ENCODE measurements at places on chromosomes 13 and 19. TPM values are rescaled to one million over a fixed set of nuclear protein-coding genes. Genes with fewer than 3 reads are reported as not detected.

CYP4F2 gene
- total RNA-seq, result not detected

WDFY2 gene
- total RNA-seq, result 14.9 TPM

PSG3 gene
- total RNA-seq, result not detected

CAMSAP3 gene
- total RNA-seq, result not detected

ZNF69 gene
- total RNA-seq, result 8.5 TPM

CDC42EP5 gene
- total RNA-seq, result 54.6 TPM

TINCR gene
- total RNA-seq, result not detected

PRTN3 gene
- not detected for total RNA-seq

DNA sequence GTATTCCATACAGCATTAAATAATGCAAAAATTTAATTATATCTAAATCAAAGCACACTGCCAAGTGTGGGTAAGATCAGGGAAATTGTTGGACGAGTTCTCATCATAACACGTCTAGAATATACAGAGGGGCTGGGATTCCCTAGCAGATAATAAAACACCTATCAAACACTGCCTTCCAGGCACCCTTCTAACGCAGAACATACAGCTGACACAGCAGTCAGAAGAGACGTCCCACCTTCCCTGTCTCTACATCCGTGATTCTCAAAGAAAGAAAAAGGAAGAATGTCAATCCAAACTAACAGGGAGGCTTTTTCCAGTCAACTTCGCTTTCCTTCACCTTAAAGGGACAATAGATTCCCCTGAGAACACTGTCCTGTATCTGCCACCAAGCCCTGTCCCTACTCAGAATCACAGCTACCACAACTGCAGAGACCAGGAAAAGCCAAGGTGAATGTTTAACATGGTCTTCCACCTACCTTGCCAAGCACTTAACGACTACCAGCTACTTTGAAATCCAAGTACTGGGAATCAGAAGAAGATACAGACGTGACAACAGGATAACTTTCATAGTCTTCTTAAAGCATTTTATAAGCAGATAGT is 38.5 kb downstream of the TBC1D4 start:
- H3K4me3 ChIP-seq, result no peak overlapping the region
- peaks cover 32% of the 10 kb centered on the region for H3K4me1 ChIP-seq
- H3K27me3 ChIP-seq, result no peaks in the 10 kb centered on the region
- DNase-seq, result no peak

DNA sequence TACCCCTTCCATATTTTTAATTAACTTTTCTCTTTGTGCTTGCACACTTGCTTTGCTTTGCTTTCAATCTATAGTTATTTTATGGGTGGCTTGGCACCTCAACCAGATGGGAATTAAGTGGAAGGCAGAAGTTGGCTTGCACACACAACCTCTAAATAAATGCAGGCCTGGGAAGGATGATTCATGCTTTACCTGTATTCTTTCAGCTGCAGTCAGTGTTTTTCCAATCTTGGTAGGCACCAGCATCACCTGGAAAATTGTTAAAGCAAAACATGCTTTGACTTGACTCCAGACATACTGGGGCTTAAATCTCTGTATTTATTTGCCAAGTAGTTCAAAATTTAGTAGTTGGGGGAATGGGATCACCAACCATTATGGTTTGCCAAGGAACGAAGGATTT is 543.0 kb downstream of the GPC6 start:
- peaks cover 37% of the 10 kb centered on the region for H3K4me1 ChIP-seq
- H3K27ac ChIP-seq, result no peak overlapping the region
- H3K27me3 ChIP-seq, result peaks cover 2% of the 10 kb centered on the region
- no peak for DNase-seq
- H3K36me3 ChIP-seq, result no peaks in the 10 kb centered on the region

DNA sequence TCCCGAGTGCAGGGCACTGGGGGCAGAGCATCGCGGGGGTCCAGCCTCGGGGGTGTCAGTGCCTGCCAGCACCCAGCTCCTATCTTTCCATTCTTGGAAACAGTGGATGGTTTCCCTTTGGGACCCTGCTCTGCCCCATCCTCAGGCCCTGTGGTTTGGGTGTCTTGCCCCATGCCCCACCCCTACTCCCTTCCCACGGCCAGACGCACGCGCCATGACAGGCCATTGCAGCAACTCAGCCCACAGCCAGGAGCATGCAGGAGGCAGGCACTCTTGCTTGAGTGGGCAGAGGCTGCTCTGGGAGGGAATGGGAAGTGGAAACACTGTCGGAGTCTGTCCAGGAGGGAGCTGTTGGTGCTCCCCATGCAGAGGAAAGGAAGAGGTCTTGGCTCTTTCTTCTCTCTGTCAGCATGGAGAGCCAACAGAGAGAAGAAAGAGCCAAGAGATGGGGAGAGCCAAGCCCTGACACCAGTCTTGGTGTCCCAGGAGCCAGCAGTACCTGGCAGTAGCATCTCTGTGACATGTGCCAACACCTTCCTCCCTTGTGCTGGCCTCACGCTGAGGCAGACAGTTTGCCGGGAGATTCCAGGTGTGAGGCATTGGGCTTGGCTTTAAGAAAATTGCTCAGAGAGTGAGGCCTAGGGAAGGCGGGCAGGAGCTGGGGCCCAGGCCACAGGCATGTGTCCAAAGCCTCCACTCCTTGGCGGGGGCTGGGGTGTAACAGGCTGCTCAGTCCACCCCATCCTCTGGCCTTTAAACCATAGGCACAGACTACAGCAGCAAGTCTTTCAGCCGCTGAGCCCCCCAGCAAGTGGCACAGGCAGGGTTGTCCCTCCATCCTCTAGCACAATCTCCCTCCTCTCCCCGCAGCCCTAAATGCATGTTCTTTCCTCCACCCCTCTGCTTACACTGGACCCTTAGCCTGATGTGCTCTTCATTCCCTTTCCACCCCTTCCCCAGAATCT is 86.7 kb upstream of the UQCRFS1 start:
- no peak overlapping the region for H3K27ac ChIP-seq
- H3K36me3 ChIP-seq, result no peaks in the 10 kb centered on the region
- peaks cover 5% of the 10 kb centered on the region for H3K27me3 ChIP-seq
- no peak overlapping the region for H3K4me3 ChIP-seq
- DNase-seq, result no peak

DNA sequence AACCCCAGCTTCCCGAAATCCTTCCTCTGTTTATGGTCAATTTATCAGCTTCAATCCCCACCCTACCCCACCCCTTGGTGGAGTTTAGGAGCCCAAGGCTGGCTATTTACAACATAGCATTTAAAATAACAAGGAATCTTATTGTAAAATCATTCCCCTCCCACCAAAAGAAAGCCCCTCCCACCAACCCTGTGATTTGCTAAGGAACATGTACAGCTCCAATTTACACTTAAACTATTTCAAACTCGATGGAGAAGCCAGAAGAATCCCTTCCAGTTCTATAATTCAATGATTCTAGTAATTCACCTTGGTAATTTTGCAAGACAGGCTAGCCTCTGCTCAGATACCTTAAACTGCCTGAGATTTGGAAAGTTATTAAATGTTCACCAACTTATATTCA is 3.0 kb downstream of the LATS2 start:
- DNase-seq, result no peak
- peak overlapping the region; percentile 90 for H3K4me3 ChIP-seq
- H3K36me3 ChIP-seq, result peaks cover 33% of the 10 kb centered on the region

DNA sequence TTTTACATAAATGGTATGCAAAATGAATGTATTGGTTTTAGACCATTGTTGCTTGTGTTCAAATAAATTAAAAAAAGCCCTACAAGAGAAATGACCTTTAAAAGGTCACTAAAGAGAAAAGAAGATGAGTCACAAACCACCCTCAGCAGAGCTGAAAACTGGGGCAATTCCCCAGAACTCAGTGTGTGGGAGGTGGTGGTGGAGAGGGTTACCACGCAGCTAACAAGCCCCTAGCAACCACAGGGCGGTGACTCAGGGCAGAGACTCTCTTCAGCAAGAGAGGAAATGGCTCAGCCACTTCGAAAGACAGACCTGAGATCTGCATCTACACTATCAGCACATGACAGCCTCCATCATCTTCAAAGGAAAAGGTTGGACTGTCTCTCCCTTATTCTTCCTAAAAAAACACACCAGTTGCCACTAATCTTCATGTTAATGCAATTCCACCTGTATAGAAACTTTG is 29.4 kb upstream of the NDFIP2 start:
- peaks cover 64% of the 10 kb centered on the region for H3K4me1 ChIP-seq
- no peaks in the 10 kb centered on the region for H3K36me3 ChIP-seq
- H3K27ac ChIP-seq, result peak overlapping the region; percentile 96
- peak overlapping the region; percentile 77 for H3K4me3 ChIP-seq

DNA sequence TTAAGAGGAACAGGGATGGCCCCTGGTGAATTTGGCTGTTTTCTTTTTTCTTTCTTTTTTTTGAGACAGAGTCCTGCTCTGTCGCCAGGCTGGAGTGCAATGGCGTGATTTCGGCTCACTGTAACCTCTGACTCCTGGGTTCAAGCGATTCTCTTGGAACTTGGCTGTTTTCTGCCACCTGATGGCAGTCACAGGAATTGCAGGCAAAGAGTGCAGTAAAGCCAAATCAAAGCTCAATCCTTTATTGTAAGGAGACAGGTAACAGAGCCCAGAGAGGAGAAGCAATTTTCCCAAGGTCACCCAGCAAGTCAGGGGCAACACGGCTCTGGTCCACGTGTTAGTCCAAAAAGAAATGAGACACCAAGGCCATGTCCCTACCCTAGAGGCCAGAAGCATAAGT is 6.2 kb downstream of the TINCR start:
- peaks cover 8% of the 10 kb centered on the region for H3K36me3 ChIP-seq
- H3K27ac ChIP-seq, result no peak overlapping the region
- no peak for DNase-seq
- H3K4me3 ChIP-seq, result no peak overlapping the region

DNA sequence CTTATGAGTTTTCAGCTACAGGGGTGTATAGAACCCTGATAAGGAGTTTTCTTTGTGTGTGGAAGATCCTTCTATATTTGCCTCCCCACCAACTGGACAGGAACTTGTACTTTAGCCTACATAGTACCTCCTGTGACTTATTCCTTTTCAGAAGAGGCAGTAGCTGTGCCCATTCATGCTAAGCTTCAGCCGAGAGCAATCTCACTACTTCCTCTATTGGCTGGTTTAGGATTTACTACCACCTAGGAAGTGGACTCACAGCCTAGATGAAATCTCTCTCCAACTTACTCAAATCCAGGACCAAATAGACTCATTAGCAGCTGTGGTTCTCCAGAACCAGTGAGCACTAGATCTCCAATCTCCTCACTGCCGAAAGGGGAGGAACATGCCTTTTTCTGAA is 2.3 kb upstream of the REX1BD start:
- peaks cover 17% of the 10 kb centered on the region for H3K4me1 ChIP-seq
- H3K36me3 ChIP-seq, result peaks cover 8% of the 10 kb centered on the region
- H3K27me3 ChIP-seq, result no peaks in the 10 kb centered on the region
- H3K4me3 ChIP-seq, result no peak overlapping the region
- no peak for DNase-seq

- H3K27me3 ChIP-seq, result peaks cover 20% of the 10 kb centered on the region
- no peak overlapping the region for H3K4me3 ChIP-seq
- H3K36me3 ChIP-seq, result no peaks in the 10 kb centered on the region
Measured at GRCh38 chr19:18785179-18786124, 5.7 kb downstream of the COMP start.

- peaks cover 49% of the 10 kb centered on the region for H3K36me3 ChIP-seq
- no peak for DNase-seq
- H3K27me3 ChIP-seq, result peaks cover 8% of the 10 kb centered on the region
- H3K27ac ChIP-seq, result no peak overlapping the region
- no peak overlapping the region for H3K4me3 ChIP-seq
Measured at GRCh38 chr13:111304041-111304544, 16.3 kb upstream of the TEX29 start.

GRCh38 chr13:67184247-67184646 is 45.9 kb downstream of the PCDH9 start:
- DNase-seq, result no peak
- no peak overlapping the region for H3K27ac ChIP-seq
- no peaks in the 10 kb centered on the region for H3K27me3 ChIP-seq
- no peaks in the 10 kb centered on the region for H3K36me3 ChIP-seq
- no peak overlapping the region for H3K4me3 ChIP-seq
- no peaks in the 10 kb centered on the region for H3K4me1 ChIP-seq

DNA sequence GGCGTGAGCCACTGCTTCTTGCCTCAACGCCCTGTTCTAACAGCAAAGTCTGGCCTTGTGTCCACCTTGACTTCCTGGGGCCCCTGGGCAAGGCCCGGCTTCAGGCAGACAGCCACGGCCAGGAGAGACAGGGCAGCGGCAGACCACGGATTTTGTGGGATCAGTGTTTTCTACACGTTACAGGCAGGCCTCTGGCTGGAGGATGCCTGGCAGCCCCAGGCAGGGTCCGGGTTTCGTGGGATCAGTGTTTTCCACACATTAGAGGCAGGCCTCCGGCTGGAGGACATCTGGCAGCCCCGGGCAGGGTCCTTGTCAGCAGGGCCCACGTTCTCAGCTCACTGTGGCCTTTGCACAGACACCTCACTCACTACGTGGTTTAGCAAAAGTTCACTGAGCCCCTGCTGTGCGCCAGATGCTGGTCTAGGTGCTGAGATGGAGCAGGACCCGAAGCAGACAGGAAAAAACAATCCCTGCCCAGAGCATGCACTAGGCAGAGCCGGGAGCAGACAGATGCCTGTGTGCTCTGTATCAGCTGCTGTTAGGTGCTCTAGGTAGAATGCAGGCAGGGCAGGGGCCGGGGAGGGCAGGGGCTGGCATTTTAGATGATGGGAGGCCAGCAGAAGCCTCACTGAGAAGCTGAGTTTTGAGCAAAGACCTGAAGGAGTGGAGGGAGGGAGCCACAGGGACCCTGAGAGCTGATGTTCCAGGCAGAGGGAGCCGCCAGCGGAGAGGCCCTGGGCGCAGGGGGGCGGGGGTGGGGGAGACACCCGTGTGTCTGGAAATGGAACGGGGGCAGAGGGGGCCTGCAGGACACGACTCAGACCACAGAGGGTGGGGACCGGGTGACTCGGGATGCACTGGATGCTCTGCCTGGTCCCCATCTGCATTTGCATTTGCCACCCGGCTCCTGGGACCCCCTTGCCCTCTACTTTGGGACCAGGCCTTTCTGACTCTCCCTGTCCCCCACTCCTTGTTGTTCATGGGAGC is 25.0 kb upstream of the NCCRP1 start:
- no peaks in the 10 kb centered on the region for H3K36me3 ChIP-seq
- DNase-seq, result no peak
- H3K27me3 ChIP-seq, result no peaks in the 10 kb centered on the region
- H3K4me1 ChIP-seq, result no peaks in the 10 kb centered on the region
- no peak overlapping the region for H3K4me3 ChIP-seq
- no peak overlapping the region for H3K27ac ChIP-seq

- no peak overlapping the region for H3K4me3 ChIP-seq
- no peaks in the 10 kb centered on the region for H3K36me3 ChIP-seq
- peaks cover 10% of the 10 kb centered on the region for H3K27me3 ChIP-seq
- peaks cover 14% of the 10 kb centered on the region for H3K4me1 ChIP-seq
Measured at GRCh38 chr13:112592647-112593046, 4.7 kb upstream of the TUBGCP3 start.
